Central memory CD4-positive, alpha-beta T cell (primary cell): ENCODE measurements at places on chromosomes 1 and 21.

DNA sequence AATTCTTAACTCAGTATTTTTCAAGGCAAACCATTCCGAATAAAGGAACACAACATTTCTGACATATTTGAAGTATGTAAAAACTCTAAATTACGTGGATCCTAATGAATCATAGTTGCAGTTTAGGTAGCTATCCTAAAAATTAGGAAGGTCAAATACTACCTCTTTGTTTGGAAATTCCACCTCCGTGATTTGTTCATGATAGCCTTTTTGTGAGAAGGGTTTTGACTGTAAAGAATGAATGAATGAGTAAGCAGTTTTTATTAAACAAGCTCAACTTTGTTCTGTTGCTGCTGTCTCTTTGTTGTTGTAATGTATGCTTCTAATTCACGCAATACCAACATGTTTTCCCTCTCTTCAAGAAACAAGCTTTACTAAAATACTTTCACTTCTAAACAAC, 840.4 kb downstream of the USP25 start:
- no peak for DNase-seq

DNA sequence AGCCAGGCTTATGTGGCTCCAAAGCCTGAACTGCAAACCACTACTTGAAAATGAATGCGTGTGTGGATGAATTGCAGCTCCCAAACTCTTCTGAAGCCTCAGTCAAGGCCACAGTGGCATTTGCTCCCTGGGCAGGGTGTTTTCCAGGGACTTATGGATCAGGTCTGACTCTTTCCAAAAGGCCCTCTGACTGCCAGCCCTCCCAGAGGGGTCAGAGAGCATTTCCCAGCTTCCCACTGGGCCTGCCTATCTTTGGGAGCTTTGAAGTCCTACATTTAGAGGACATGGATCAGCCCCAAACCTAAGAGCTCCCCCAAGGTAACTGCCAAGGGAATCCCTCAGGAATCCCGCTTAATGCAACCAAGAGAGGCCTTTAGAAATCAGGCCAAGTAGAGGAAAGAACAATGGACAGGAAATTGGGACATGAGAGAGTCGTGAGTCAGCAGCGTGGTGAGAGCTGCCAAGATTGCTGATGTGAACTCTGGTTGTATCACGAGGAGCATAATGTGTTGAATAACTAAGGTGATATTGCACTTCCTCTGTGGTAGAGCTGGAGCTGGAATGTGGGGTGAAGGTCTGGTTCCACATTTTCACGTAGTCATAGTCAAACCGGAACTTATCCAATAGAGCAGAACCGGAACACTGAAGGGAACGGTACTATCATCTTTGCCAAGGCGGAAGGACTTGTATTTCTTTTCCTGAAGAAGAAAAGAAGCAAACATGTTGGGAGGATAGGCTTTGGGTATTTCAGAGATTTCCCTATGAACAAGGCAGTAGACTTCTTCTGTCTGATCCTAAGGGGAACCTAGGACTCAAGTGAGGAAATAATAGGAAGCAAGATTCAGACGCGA, 99.4 kb upstream of the JUN start:
- no peak for DNase-seq

DNA sequence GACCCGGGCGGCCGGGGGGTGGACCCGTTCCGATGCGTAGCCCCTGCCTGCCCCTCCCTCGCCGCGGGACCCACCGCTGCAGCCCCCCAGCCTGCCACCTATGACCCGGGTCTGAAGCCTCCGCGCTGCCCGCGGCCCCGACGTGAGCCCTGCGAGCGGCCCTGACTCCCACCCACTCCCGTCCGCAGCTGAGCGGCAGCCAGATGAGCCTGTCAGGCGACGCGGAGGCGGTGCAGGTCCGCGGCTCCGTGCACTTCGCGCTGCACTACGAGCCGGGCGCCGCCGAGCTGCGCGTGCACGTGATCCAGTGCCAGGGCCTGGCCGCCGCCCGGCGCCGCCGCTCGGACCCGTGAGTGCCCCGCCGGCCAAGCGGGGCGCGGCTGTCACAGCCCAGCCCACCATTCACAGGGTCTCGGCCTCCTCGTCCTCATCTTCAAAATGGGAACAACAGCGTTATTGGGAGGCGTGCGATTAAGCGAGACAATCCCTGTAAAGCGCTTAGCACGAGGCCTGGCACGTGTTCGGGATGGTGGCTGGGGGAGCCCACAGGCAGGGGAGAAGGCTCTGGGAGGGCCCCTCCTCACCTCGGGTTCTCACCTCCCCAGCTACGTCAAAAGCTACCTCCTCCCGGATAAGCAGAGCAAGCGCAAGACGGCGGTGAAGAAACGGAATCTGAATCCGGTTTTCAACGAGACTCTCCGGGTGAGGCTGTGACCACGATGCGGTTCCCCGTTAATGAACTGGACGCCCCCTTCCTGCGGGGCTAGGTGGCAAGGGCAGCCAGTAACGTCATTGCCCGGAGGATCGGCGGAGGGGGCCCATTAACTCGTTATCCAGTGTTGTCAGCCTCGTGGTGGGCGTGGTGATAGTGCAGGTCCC, 8.2 kb downstream of the SYTL1 start:
- DNase-seq = no peak

GRCh38 chr1:20633190-20634064, at the start of gene PINK1:
Gene PINK1 (plus strand): TSS chr1:20633458. CDS start chr1:20633549, 91 bp downstream.
- peak; percentile 88 for DNase-seq

- no peak for DNase-seq
Measured at GRCh38 chr1:186435336-186435735, 25.6 kb downstream of the PDC start.

DNA sequence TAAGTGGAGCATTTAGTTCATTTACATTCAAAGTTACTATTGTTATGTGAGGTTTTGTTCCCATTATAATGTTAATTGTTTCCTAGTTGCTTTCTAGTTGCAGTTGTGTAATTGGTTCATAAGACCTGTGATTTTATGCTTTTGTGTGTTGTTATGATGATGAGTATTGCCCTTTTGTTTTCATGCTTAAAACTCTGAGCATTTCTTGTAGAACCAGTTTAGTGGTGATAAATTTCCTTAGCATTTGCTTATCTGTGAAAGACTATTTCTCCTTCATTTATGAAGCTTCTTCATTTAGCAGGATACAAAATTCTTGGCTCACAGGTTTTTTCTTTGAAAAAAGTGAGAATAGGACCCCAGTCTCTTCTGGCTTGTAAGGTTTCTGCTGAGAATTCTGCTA, 274.8 kb upstream of the SPAG17 start:
- no peak for DNase-seq

DNA sequence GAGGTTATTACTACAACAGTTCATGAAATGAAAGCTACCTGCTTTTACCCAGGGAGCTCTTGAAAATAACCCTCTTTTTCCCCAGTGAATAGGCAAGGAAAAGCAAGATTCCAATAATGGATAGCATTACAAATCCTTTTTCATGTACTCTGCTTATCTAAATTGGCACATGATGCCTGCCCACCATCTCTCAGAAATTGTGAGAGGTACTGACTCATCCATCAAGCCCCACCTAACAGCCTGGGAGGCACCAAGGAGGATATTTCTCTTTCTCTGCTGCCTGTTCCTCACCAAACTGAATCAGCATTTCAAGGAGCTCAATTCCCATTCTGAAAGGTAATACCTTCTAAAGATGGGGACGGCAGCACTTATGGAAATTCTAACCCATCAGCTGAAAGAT, 34.4 kb downstream of the PALMD start:
- no peak for DNase-seq

- DNase-seq = no peak
Measured at GRCh38 chr1:177351361-177352108, 180.8 kb downstream of the BRINP2 start.

DNA sequence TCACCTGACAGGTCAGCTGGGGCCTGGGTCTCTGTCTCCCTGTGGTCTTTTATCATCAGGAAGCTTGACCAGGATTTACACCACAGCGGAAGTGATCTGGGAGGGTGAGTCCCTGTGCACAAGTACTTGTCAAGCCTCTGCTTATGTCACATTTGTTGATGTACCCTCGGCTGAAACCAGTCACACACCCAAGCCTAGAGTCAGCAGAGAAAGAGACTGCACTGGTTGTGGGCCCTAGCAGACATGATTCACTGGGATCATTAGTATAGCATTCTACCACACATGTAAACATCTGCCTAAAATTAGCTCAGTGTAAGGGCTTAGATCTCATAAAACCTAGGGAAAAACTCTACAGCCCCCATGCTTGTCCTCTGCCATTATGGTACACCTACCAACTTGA, 79.3 kb upstream of the LAMC2 start:
- no peak for DNase-seq

- DNase-seq = no peak
Measured at GRCh38 chr1:160459056-160459455, 58.7 kb downstream of the VANGL2 start.

DNA sequence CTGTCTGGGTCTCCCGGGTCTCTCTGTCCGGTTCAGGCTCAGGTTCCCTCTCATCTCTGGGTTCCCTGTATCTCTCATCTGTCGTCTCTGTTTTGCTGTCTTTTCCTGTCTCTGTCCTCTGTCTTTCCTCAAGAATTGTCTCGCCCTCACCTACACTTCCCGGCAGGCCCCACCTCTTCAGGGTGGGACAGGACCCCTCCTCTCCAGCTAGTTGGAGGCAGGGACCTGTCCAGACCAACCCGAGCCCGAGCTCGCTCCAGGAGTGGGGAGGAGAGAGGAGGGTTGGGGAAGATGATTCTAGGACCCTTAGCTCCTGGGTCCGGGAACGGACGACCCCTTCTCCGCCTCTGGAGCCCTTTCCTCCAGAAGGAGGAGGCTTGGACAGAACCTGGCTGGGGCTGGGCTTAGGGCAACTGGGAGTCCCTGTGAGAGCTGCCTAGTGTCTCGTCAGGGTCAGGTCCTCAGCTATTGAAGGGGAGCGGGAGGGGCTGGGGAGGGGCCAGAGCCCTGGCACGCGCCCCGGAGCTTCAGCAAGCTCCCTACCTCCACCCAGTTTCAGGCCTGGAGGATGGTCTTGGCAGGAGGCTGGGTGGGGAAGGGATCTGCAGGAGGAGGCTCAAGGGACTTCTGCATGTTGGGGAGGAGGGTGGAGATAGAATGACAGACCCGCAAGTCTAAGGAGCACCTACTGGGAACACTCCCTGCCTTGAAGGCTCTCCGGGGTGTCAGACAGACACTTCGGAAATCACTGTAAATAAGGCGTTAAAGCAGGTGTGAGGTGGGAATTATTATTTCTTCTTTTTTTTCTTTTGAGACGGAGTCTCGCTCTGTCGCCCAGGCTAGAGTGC, 26.3 kb upstream of the EPB41 start:
- no peak for DNase-seq

GRCh38 chr1:107933736-107934135, 31.2 kb downstream of the VAV3 start:
- DNase-seq = no peak

GRCh38 chr1:114831276-114831994, 23.2 kb upstream of the SYCP1 start:
- DNase-seq = no peak

DNA sequence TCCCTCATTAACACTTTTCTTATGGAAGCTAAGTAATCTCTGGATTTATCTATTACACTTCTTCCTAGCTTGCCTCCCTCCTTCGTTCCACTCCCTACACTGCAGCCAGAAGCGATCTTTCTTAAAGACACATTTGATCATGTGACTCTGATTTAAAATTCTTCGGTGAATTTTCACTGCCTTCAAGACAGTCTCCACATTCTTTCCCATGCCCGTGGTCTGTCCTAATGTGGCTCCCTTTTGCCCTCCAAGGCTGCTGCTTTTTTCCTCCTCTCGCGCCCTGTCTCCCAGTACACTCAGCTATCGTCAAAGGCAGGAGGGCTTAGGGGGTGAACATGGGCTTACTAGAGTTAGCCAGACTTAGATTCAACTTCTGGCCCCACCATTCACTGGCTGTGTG, 64.4 kb downstream of the SDCCAG8 start:
- DNase-seq = no peak
